ENCODE measurements at places on chromosomes 4 and X.

DNA sequence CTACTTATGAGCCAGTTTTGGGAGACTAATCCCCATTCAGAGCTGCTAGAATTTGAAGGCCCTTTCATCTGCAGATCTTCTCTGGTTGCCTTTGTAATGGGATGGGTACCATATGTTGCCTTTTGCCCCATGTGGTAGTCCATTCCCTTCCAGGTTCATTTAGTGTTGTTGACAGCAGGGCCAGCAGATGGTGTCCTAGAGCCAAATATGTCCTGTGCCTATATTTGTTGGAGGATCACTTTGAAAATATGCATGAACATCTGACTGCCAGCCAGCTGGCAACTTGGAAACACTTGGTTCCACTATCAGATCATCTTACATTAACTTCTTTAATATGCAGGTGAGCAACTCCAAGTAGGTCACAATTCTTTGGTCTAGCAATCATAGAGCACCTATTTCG lies 30.4 kb downstream of the CFAP299 start:
- DNase-seq = no peak

DNA sequence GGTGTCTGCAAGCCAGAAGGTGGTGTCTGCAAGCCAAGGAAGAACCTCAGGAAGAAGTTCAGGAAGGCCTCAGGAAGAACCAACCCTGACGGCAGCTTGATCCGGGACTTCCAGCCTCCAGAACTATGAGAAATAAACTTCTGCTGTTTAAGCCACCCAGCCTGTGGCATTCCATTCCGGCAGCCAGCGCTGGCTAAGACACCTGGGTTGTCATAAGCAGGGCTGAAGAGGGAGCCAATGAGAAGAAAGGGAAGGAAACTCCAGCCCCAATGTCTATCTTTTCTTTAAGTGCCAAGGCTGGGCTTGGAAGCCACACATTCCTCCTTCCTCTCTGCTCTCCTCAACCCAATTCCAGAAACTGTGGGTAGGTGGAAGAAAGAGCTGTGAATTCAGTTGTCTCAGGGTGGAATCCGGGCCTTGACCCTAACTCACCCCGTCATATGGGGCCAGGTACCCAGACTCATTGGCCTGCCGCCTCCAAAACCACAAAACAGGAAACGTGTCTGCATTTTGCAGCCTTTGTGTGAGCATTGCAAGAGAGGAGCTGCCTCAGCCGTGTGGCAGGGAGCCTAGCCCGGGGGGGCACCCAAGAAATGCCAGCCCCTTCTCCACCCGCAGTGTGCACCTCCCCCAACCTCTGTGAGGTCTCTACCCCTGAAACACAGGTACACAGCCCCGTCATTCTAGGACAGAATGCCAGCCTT lies 26.8 kb downstream of the CRMP1 start:
- DNase-seq = no peak

DNA sequence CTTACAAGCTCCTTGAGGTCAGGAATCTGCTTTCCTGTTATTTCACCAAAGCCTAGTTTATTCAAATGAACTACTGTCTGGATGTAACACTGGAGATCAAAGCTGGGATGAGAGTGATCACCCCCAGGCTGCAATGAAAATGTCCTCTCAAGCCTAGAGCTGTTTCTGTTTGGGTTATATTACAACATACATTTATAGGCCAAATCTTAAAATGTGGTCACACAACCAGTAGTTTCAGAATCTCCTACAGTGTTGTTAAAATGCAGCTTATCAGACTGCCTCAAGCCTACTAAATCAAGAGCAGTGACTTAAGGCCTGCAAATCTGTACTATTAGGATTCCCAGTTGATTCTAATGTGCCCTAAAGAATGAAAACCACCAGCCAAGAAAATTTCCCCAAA lies 207.5 kb downstream of the PAPSS1 start:
- no peak for DNase-seq

DNA sequence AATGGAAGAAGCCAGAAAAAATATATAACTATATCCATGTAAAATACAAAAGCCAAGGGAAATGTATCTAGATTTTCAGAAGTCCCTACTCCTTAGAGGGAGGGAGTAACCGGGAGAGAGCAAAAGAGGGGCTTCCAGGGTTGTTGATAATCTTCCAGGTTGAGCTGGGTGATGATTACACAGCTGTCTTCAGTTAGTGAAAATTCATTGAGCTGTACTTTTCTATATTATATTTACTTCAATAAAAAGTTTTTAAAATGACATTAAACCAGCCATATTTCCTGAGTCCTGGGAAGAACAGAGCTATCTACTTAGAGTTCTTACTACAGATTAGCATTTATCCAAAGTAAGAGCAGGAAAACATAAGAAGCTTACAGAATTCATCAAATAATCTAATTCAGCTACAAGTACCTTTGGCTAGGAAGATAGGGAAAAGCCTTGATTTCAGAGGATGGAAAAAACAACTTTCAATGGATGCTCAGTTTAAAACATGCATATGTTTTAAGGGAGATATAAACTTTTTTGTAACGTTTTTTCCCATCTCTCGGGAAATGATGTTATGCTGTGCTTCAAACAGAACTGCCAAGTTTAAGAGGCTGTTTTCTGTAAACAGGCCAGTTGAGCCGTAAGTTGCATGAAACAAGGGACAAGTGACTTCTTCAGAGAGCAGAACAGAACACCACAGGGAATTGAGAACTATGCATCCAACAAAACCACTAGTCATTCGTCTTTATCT lies 204.6 kb downstream of the SCFD2 start:
- DNase-seq = no peak

- DNase-seq = no peak
These were observed 904 bp upstream of the WDR1 start for GRCh38 chr4:10117359-10118047.

DNA sequence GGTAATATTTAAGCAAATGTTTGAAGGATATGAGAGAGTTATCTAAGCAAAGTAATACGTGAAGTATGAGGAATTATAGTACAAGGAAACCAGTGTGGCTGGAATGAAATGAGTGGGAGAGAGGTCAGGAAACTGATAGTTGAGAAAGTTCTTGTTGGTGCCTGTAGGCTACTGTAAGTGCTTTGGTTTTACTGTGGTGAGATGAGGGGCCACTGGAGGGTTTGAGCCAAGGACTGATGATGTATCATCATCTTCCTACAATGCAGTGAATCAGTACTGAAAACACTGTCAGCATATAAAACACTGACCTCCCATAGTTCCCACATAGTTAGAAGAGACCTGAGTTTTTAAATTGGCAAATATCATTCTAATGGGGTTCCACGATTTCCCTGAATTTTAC lies 367.5 kb upstream of the CTSO start:
- no peak for DNase-seq

DNA sequence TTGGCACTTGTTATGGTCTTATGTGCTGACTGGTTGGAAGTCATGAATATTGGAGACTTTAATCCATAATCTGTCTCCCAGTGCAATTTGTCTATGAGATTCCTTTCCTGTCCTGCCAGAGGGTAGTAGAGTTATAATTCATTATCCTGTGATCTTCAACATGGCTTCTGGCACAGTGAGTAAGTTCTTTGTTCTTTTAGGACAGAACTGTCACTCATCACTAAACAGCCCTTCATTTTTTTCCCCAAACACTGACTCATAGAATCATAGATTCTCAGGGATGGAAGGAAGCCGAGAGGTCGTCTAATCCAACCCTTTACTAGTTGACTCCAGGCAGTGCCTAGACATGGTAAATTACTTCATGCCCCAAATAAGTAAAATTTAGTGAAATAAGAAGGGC lies 78.4 kb downstream of the LUZP4 start:
- DNase-seq = no peak

DNA sequence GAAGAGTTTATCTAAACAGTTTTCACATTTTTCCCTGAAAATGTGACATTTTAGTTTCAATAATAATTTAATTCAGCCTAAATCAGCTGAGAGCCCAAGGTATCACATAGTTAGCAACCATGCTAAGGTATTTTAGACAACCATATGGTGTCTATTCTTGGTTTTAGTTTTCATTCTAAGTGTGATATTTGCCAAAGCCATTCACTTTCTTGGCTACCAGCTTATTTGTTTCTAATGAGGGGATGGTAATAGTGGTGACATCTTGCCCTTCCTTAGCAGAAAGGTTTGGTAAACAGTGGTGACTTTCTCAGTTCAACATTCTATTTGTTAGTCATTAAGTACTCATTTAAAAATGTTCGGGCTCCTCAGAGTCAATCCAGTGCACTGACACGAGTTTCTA lies 854.9 kb upstream of the HTR2C start:
- no peak for DNase-seq

DNA sequence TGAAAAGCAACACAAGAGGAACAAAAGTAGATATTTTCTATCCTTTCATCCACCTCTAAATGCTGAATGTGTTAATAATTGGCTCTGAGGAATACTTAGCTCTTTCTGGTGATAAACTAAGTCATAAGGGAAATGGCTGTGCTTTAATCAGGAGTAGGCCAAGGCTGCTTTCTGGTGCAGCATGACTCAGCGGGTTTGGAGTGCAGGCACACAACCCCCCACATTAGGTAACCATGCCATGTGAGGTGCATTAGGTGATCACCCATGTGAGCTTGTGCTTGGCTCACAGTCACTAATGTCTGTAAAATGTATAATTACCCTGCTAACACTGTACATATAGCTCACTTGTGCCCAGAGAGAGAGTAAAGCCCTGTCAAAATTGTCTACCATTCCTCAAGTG lies 57.2 kb downstream of the USP38 start:
- no peak for DNase-seq

Data from vagina (tissue), 2 donors.